ENCODE measurements at places on chromosomes 6 and 20.

DNA sequence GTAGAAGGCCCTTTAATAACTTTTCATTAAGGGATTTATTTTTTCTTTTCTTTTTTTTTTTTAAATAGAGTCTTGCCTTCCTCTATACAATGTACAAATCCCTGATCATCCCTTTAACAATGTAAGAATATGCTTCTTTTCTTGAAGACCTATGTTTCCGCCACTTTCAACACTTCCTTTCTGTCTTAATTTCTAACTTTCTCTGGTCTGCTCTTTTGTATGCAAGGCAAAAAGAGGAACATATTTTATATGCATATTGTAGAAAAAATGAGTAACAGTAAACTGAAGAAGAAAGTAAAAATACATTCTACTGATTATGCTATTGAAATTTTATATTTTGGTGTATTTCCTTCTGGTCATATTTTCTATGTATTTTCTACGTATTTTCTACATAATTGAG is 484.7 kb downstream of the TFAP2B start:
- DNase-seq = no peak

- DNase-seq = peak; percentile 45
These were observed 21.1 kb upstream of the NOTCH4 start for GRCh38 chr6:32244946-32245398.

DNA sequence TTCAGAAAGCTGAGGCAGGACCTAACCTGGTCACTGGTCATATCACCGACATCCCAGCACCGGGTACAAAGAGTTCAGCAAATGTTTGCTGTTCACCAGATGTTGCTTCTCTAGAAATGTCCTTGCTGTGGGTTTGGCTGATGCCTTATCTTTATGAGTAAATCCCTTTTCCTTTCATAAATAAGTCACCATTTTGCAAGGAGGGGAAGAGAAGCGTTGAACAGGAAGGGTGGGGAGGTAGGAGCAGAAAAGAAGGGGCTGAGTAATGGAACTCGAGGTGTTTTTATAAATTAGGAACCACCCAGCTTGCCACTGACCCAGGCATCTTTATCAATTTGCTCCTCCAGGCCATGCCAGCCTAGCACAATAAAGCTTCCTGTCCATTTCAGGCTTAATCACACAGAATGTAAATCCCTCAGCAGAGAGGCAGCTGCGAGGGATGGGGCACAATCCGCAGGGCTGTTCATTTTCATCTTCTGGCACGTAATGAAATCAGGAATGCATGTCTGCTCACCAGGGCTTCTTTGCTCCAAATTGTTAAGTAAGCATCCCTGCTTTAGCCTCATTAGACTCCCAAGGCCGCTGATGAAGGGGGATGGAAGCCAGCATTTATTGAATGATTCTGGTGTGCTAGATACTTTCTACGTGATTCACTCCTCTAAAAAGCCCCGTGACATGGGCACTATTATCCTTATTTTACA is 371.9 kb upstream of the CHD6 start:
- DNase-seq = no peak

GRCh38 chr6:41189967-41190366 is 11.0 kb downstream of the TREML2 start:
- no peak for DNase-seq

DNA sequence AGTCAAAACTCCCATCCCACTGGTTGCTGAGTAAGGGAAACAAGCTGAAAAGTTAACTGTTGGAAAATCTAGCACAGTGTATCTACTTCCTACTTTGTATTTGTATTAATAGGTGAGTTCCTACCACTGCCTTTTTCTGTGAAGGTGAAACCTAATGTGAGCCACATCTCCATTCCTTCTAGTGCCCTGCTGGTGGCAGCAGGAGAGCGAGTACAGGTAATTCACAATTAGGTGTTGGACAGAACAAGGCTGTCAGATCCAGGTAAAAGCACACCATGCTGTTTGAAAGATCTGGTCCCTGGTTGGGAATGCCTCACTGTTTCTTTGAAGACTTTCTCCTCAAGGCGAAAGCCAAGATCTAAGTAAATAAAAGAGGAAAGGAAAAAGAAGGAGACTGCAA is 528.4 kb downstream of the PKHD1 start:
- DNase-seq = no peak

- no peak for DNase-seq
These were observed 41.1 kb downstream of the PDE10A start for GRCh38 chr6:165621940-165622339.

All from activated CD8-positive, alpha-beta memory T cell treated with anti-CD3 and anti-CD28 coated beads for 48 hours (primary cell).